ENCODE measurements at places on chromosomes 16 and 17.

GRCh38 chr16:533391-534123, 6.0 kb downstream of the CAPN15 start:
- no peak for DNase-seq

- DNase-seq, result no peak
Measured at GRCh38 chr17:16512011-16512410, 20.0 kb upstream of the LRRC75A start.

- DNase-seq, result no peak
Measured at GRCh38 chr16:50709061-50709684, 15.8 kb downstream of the NOD2 start.

GRCh38 chr16:48949636-48950035, 332.0 kb downstream of the CBLN1 start:
- no peak for DNase-seq

GRCh38 chr16:16805809-16806208, 426.9 kb downstream of the NPIPA7 start:
- no peak for DNase-seq

- DNase-seq, result no peak
Measured at GRCh38 chr16:1794221-1794871, 841 bp upstream of the IGFALS start.

DNA sequence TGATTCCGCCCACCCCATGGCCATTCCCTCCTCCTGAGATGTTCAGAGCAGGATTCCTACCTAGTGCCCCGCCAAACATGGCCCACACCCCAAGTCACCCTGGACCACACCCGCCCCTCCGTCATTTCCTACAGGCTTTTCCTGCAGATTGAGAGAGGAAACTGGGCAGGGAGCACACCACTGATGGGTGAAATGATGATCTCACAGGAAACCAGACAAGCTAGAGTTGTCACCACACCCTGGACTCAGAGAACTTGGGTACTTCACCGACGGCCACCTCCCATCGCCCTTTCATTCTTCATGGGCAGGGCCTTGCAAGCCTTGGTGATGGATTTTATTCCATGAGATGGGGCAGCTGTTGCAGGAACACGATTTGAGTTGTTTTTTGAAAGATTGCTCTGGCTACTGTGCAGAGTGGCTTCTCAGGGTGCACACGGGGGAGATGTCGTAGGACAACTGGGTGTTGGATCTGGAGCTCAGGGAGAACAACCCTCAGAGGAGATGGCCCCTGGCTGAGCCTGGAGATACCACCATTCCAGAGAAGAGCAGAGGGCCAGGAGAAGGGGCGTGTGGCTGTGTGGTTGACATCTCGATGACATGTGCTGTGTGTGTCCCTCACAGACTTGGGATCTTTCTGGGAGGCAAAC, 7.4 kb upstream of the B9D1 start:
- DNase-seq, result no peak

DNA sequence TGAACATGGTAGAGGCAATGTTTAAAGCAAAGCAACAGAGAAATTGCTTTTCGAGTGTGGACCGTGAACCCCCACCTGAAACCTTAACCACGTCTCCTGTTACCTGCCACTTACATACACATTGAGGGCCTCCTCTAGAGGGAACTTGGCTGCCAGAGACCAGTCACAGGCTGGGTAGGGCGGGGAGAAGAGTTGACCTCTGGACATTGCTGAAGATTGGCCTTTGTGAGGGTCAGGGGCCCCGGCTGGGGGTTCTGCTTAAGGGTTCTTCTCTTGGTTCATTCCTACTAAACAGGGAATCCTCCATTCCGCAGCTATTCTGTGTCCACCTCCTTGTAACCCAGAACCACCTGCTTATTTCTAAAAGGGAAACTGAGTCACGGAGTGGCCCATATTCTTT, 53.8 kb downstream of the IRX6 start:
- no peak for DNase-seq

DNA sequence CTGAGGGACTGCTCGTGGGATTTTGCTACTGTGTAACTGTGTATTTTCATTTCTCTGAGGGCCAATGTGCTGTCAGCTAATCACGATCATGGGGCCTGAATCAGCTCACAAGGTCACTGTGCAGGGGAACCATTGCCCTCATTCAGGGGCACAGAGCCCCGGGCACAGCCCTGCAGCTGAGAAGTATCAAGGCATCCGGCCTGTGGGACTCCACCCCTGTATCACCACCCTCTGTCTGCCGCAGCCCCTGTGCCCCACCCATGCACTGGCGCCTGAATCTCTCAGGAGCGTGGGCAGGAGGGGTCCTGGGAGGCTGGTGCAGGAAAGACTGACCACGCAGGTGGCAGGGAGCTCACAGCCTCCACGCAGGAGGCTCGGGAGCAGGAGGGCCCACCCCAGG, 43.4 kb upstream of the RASD1 start:
- no peak for DNase-seq
